Fibroblast of upper back skin (primary cell): ENCODE measurements at places on chromosomes 1 and 21.

- peak; percentile 62 for DNase-seq
These were observed 134.4 kb downstream of the S1PR1 start for GRCh38 chr1:101371259-101371658.

DNA sequence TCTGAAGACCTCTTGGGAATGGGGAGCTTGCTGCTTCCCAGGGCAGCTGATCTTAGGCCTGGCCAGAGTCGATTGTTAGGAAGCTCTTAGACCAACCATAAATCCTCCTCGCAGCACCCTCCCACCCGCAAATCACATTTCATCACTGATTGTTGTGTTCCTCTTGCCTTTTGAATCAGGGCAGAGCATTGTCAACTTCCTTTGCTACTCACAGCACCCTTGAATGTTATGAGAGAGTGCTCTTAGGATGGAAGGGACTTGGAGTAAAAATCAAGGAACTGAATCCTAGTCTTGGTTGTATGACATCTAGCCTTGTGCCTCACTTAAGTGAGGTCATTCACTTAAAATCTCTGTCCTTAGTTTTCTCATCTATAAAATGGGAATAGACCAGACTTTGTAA, 3.0 kb downstream of the VASH2 start:
- DNase-seq, result no peak

DNA sequence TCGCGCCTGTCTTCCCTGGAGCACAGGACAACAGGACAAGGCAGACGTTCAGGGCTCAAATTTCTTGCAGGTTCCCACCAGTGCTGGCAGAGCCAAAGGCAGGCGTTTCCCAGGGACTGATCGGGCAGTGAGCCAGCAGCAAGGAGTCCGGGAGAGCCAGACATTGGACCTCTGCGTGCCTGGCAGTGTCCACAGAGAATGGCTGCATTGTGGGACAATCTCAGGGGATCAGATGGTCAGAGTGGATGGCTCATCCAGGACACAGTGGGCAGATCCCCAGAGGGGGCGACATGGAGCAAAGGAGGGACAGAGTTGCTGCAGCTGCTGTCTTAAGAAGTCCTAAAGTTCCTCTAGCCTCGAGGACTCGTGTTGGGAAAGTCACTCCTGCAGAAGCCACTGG, 4.6 kb downstream of the TMEM63A start:
- DNase-seq, result peak; percentile 19

- DNase-seq, result no peak
These were observed 6.0 kb downstream of the HES3 start for GRCh38 chr1:6249739-6250689.
